ENCODE measurements at places on chromosomes 6 and 20. TPM values are rescaled to one million over a fixed set of nuclear protein-coding genes. Genes with fewer than 3 reads are reported as not detected.
A peak's percentile ranks its signal among the peaks of the same experiment; 100 is the strongest.

The CYP24A1 gene
- not detected for total RNA-seq

The TMEM242 gene
- 7.8 TPM for total RNA-seq

DNA sequence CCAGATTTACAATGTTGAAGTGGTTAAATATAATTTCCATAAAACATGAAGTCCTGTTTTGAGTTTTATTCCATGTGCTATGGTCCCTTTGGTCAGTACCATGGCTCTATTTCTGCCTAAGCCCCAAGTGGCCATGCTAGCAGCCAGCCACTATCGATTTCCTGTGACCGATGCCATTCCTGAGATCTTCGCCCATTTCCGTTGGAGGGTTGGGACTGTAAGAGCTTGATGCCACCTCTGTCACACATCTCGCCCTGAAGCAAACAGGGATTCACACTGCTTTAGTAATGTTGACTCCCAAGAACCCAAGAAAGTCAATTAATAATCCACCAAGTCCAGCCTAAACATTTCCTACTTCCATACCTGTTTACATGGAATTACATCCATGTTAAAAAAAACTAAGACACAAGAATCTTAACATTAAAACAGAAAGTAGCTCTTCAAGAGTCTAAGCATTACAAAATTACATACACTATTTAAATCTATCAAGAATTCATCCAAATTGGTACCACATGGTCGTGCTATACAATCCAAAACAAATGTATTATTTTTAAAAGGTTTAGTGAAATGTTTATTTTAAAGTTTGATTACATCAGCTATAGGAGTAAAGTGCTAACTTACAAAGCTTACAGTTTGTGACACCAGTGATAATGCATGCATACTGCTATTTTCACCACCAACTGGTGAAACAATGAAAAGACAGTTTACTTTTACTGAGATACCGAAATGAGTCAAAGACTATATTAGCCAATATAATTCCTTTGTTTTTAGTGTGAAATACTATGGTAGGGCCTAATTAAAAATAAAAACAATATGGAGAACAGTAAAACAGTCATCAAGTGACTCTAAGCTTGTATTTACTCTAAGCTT, 2.5 kb downstream of the RBM39 start:
- no peak for DNase-seq

DNA sequence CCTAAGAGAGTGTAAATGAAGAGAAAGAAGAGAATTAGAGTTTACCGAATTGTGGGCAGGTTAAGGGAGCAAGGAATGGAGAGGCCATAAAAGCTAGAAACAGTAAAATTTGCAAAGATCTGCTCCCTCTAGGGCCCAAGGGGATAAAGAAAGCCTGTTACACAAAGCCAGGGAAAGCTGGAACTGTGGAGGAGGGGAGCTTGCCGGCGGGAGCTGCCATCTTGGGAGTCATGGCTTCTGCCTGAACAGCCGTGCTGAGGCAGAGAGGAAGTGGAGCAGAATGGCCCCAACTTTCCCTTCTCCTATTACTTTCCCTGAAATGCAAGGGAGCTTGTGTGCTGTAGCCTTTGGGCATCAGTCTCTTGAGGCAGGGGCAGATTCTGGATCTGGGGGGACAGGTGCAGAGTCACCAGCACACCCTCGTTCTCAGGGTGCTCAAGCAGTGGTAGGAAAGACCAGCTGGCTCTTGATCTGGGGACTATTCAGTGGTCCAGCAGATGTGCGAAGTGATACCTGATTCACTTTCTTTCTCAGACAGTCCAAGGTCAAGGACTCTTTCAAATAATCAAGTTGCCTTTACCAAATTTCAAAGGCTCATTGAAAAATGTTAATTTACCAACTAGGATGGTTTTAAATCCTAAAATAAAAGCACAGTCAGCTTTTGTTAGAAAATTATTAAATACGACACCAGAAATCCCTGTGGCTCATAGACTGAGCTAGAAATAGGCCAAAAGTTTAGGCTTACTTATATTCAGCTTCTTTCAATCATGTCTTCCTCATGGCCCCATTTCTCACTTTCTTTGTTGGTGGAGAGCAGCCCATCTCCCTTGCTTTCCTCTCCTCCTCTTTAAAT, 25.7 kb downstream of the LAMA4 start:
- DNase-seq = no peak

- DNase-seq = no peak
These were observed 163.3 kb downstream of the SCML4 start for GRCh38 chr6:107660839-107661238.

- no peak for DNase-seq
These were observed 9.3 kb upstream of the LAMA5 start for GRCh38 chr20:62376112-62377063.

DNA sequence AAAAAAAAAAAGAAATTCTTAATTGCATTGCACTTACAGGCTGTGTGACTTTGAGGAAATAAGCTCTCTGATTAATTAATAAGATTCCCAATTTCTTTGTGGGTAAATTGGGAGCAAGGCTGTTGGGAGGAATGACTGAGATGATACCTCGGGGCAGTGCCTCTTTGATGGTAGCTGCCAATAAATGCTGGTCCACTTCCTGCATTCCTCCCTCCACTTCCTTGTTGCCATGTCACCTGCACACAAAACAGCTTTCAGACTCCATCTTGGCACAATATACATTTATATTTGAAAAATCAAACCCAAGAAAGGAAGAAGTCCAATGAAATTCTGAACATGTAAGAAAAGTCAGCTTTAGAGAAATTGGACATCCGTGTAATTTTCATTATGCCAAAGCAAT, 45.1 kb downstream of the MTHFD1L start:
- no peak for DNase-seq

GRCh38 chr20:12358006-12358654, 440.4 kb downstream of the BTBD3 start:
- DNase-seq = no peak

The HLA-DMB gene
- total RNA-seq = 3.5 TPM

DNA sequence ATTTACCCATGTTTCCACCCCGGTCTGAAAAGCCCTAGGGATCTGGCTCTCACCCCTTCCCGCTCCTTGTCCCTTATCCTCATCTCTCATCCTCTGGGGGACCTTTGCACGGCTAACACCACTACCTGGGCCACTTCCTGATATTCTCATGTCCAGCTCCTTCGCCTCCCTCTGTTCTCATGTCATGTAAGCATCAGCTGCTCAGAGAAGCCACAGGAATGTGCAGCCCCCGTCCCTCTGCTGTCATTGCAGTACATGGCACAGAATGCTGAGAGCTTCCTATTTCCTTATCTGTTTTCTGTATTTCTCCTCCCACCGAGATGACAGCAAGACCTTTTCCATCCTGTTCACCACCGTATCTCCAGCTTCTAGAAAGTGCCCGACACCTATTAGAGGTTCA, 102.4 kb downstream of the MTHFD1L start:
- no peak for DNase-seq

The MAS1 gene
- not detected for total RNA-seq

DNA sequence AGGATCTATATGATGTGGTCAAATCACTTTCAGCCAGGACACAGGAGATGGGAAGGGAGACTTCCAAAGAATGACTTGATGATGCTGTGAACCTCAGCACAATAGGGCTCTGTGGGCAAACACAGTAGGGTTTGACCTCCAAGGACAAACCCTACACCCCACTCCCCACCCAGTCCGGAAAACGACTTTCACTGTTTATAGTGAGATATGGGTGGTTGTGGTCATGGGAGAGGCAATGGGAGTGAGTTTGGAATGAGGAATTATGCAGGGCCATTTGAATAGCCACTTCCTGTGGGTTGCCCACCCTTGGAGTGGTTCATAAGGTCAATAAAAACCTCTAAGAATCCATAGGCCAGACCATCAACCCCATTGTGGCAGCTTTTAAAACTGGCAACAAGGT, 38.4 kb upstream of the PRND start:
- no peak for DNase-seq

The PKIG gene
- 4.8 TPM for total RNA-seq

The FAM209B gene
- 1.0 TPM for total RNA-seq

DNA sequence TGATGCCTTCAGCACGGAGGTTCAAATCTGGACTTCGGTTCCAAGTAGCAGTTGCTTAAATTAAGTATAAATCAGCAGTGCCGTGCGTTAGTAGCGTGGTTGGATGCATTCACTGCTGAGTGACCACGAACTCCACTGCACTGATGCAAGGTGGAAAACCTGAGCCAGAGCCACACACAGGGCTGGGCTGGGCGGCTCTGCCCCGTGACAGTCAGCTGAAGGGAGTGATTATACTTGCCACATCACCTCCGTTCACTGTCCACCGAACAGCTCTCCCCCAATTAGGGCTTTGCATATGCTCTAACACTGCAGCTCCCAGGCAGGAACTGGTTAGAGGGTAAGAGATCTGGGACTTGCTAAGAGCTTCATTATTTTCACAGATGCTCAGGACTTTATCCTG, 22.2 kb downstream of the PPP1R3G start:
- DNase-seq = no peak

- no peak for DNase-seq
These were observed 154.9 kb downstream of the MRPL14 start for GRCh38 chr6:43972179-43972912.

DNA sequence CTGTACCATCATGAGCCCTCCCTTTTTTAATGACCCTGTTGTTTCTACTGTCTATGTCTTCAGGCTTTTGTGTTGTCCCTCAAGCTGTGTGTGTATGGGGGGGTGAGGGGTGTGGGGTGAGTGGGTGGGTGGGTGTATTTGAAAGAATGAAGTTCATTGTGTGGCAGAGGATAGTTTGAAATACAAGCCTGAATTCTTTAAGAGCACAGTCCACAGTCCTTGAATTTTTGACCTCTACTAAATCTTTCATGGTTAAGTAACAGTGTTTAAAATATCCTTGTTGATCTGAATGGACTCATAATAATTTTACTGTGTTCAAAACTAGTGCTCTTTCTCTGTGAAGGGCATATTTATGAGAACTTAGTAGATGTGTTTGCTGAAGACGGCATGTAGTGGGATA, 10.0 kb downstream of the MRAP2 start:
- no peak for DNase-seq

The MTFR2 gene
- 20.9 TPM for total RNA-seq

DNA sequence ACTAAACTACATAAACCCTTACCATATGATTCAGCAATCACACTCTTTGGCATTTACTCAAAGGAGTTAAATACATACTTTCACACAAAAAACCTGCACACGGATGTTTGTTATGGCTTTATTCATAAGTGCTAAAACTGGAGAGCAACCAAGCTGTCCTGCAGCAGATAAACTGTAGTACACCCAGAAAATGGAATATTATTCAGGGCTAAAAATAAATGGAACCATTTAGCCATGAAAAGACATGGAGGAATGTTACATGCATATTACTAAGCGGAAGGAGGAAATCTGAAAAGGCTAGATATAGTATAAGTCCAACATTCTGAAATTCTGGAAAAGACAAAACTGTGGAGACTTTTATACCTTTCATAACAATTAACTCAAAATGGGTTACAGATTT, 73.6 kb upstream of the PHACTR3 start:
- DNase-seq = no peak

The LST1 gene
- total RNA-seq = 40.4 TPM

- DNase-seq = peak; percentile 10
These were observed 25.8 kb upstream of the KCNK5 start for GRCh38 chr6:39254999-39255535.

The IL17A gene
- total RNA-seq = not detected

GRCh38 chr20:43774754-43775153, 48.0 kb upstream of the GTSF1L start:
- peak; percentile 13 for DNase-seq

- DNase-seq = no peak
These were observed 13.8 kb downstream of the SIGLEC1 start for GRCh38 chr20:3698591-3699001.

The TFAP2B gene
- not detected for total RNA-seq

- DNase-seq = no peak
These were observed 150.8 kb upstream of the FAM83B start for GRCh38 chr6:54695815-54696214.

The POPDC3 gene
- not detected for total RNA-seq

DNA sequence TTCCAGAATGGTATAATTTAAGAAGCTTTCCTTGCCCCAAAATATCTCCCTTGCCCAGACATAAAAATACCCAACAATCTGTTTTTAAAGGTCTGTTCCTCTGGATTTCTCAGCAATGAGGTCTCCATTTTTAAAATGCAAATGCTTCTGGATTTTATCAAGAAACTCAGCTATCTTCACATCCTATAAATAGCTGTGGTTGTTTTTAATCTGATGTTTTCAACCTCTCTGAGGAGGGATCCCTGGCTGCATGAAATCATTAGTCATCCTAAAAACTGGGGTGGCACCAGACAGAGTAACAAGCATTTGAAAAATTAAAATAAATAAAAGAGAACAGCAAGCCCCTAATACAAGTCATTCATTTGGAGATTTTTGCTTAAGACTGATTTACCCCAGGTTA, 168.5 kb upstream of the ID4 start:
- DNase-seq = no peak

GRCh38 chr20:17624070-17624469, 54.2 kb downstream of the DSTN start:
- no peak for DNase-seq

The ESR1 gene
- 0.38 TPM for total RNA-seq

The SYNE1 gene
- total RNA-seq = 29.5 TPM

DNA sequence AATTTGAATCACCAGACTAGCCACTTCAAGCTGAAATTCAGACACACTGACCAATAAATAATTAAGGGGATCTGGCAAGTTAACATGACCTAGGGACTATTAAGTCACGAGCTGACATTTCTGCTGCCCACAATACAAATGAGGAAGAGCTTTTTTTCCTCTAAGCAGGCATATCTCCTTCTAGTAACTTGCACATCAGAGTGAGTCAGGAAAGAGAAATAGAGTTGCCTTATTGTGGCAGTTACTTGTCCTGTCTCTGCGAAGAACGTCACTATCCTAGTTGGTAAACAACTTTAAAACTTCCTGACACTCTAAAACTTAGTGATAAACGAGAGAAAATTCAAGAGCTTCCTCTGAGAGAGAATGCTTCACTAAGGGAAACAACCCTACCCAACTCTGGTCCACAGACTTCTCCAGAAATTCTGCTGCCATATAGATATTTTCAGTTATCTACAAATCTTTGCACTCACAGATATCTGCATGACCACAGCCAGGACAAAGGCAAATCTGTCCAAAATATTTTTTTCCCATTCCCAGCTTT, 4.2 kb downstream of the PLA2G7 start:
- DNase-seq = no peak

GRCh38 chr20:52941808-52942207, 30.4 kb upstream of the TSHZ2 start:
- no peak for DNase-seq

DNA sequence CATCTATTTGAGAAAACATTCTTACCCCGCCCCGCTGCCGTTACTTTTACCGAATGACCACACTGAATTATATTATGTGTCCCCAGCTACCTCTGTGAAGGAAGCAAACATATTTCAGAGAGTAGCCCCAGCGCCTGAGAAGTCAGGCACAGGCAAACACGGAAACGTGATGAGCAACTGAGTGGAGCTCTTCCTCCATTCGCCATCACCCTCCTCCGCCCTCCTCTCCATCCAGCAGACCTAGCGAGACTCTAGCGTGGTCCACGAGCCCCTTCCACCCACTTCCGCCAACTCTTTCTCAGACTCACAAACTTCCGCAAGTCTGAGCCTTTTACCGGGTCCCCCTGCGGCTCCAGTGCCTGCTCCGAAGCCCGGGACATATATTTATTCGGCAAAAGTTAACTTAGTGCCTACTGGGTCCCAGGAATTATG, 582 bp downstream of the SNRPB start:
- DNase-seq = peak; percentile 73

- DNase-seq = no peak
These were observed 2.7 kb downstream of the FOXC1 start for GRCh38 chr6:1612299-1612973.
